ENCODE measurements at places on chromosomes 1 and 21.

DNA sequence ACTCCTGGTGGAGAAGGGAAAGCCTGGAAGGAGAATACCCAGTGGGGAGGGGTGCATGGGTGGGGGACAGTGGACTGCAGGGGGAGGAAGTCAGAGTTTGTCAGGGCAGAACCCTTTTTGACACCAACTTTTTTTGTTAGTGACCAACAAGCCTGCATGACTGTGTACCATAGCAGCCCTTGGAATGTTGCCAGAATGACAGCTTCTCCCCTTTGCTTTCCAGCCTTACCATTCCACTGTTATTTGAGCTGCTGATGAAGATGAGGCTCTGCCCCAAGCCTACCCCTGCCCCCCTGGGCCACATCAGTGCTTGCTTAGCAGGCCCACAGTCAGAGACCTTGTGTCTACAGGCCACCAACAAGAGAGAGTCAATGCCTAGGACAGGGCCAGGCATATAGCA lies 341.2 kb downstream of the HHAT start:
- DNase-seq, result no peak

- DNase-seq, result no peak
Observed at GRCh38 chr1:223810586-223810985, 35.2 kb downstream of the TP53BP2 start.

DNA sequence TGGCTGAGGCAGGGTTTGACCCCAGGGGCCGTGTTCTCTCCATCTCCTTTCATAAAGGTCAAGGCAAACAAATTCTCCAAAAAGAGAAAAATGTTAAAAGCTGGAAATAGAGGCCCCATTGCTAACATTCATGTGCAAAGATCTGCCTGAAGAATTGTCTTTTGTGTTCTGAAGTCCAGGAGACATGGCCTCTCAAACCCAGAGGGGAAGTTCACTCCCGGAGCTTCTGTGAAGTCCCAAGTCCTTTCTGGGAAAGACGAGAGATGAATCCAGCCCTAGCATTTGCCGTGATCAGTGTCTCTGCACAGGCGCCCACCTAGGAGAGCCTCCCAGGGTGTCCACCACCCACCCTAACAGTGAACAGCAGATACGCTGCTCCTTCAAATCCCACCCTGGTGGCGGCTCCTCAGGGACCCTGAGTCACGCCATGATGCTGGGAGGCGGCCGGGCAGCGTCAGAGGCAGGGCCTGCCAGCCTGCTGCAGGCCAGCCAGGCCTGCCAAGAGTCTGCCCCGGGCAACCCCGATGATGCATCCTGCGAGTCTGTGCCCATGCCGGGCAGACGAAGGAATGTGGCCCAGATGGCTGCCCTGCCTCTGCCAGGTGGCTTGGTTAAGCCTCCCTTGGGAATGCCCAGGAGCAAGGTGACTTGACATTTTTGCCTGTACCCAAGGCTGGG lies 5.2 kb upstream of the C2CD2 start:
- peak; percentile 30 for DNase-seq

- no peak for DNase-seq
Observed at GRCh38 chr1:237814319-237814924, 76.3 kb downstream of the ZP4 start.

DNA sequence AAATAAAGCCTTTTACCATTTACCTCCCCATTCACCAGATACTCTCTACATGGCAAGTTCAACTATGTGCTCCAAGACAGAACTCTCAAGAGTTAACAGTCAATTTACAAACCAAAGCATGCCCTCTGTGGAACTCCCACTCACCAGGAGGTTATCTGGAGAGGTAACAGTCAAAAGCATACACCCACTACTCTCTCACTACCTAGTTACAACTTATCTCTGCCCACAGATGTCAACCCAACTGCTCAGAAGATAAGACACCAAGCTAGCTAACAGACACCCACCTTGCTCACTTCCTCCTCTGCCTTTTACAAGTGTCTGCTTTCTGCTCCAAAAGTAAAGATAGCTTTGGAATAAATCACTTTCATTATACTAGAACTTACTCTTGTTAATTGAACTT lies 131.0 kb downstream of the TRIM33 start:
- DNase-seq, result no peak

- DNase-seq, result no peak
Observed at GRCh38 chr21:43303275-43304178, 123.4 kb downstream of the SIK1 start.

GRCh38 chr1:243917863-243918565 lies 68.0 kb upstream of the AKT3 start:
- DNase-seq, result peak; percentile 35

GRCh38 chr1:221487781-221488524 lies 253.9 kb downstream of the DUSP10 start:
- DNase-seq, result no peak

DNA sequence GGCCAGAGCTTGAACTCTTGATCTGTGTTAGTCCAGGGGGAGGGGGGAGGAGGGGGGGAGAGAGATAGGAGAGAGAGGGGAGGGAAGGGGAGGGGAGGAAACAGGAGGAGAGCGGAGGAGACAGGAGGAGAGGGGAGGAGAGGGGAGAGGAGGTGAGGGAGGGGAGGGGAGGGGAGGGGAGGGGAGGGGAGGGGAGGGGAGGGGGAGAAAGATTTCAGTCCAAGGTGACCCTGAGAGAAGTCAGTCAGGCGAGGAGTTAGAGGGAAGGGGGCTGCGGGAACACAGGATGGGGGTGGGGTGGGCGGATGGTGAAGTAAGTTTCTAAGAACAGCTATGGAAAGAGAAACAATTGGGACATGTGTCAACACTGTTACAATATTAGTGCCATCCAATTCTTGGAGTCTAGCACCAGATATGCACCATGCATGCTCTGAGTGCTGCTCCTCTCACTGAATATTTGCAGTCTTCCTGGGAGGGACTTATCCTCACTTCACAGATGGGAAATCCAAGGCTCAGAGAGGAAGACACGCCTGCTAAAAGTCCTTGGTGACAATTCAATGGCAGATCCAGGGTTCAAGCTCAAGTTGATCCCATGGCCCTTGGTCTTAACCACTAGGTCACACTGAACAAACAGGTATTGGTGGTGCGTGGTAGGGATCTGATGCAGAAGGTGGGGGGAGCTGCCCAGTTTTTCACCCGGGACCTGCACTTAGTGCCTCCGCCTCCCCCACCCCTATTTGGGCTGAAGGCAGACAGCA lies 42.5 kb upstream of the ECE1 start:
- no peak for DNase-seq

DNA sequence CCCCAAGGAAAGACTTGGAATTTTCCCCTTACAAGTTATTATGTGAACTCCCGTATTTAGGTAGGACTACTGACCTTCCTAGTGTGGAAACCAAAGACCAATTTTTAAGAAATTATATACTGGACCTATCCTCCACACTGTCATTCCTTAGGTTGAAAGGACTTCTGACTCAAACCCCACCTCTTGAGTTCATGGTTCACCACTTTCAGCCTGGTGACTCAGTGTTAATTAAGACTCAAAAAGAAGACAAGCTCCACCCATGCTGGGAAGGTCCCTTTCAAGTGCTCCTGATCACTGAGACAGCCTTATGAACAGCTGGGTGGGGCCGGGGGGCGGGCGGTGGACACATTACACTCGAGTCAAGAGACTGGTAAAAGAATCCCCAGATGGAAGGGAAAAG lies 113.2 kb downstream of the LRRC53 start:
- DNase-seq, result no peak

DNA sequence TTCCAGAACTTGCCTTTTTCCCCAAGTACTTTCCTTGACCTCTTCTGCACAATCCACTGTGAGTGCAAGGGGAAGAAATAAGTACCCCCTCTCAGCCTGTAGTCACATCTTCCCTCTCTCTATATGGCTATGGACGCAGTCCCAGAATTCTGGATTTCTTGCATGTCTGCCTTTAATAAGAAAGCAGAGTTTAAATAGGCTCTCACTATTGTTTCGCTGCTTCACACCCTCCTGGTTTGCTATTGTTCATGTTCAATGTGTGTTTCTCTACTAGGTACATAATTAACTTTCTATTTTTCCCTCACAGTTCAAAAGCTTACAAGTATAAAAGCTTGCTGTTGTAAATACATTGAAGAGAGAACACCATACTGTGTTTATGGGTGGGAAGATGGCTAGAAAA lies 181.5 kb upstream of the C1orf105 start:
- no peak for DNase-seq

- DNase-seq, result no peak
Observed at GRCh38 chr1:116407033-116407432, 34.0 kb downstream of the ATP1A1 start.

DNA sequence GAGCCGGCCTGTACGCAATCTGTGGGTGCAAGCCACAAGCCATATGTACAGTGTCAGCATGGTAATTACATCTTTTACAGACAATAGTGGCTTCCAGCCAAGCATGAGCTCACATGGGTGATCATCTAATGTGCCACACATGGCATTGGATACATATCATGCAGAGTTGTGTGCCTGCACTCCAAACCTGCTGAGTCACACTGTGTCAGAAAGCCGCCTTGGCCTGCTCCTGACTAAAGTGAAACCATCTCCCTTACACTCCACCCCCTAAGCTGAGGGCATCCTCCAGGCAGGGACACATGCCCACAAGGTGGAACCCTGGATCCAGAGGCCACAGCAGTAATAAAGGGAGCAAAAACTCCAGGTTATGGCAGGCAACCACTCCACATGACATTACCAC lies 72.5 kb downstream of the KCNT2 start:
- DNase-seq, result no peak

GRCh38 chr21:46039891-46040660 lies 57.8 kb upstream of the COL6A2 start:
- DNase-seq, result no peak

DNA sequence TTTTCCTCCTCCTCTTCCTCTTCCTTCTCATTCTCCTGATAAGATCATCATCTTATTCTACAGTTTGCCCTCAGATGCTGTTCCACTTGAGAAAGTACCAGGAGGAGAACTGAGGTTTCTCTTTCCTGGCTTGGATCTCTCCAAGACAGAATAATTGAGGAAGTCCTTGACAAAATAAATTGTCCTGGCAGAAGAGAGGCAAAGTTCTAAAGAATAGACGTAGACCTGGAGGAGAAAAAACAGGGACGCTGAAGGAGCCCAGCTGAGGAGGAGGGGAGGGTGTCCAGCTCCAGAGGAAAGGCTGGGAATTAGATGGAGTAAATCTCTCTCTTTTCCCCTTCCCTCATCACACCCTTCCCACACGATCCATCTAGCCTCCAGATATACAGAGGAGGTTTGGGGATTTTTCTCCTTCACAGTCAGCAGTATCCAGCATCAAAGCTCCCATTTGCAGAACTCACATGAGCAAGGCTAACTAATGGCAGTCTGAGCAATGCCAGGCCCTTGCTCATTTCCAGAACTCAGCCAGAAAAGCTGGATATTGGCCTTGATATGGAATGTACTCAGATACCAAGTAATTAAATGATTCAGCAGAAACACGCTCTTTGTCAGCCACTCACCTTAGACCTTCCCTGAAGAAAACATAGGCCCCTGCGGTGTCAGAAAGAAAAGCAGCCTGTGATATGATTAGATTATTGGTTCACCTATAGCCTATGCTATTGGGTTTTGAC lies 5.1 kb upstream of the GNG12 start:
- DNase-seq, result no peak

DNA sequence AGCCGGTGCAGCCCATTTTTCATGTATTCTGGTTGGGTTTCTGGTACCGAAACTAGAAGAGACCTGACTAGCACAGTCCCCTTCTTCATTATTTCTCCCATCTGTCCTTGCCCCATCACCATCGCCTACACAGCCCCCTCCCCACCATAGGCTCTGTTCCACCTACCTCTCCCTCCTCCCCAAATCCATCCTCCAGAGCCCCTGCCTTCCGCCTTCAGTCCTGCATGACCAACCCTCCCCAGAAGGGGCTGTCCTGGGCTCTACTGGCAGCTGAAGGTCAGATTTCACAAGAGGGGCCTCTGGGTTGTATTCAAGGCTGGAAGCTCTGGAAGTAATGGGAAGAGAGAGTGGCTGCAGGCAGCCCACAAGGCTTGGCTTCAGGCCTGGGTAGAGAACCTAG lies 55.2 kb downstream of the SDC3 start:
- no peak for DNase-seq

- no peak for DNase-seq
Observed at GRCh38 chr1:178566187-178566586, 53.3 kb downstream of the TEX35 start.

DNA sequence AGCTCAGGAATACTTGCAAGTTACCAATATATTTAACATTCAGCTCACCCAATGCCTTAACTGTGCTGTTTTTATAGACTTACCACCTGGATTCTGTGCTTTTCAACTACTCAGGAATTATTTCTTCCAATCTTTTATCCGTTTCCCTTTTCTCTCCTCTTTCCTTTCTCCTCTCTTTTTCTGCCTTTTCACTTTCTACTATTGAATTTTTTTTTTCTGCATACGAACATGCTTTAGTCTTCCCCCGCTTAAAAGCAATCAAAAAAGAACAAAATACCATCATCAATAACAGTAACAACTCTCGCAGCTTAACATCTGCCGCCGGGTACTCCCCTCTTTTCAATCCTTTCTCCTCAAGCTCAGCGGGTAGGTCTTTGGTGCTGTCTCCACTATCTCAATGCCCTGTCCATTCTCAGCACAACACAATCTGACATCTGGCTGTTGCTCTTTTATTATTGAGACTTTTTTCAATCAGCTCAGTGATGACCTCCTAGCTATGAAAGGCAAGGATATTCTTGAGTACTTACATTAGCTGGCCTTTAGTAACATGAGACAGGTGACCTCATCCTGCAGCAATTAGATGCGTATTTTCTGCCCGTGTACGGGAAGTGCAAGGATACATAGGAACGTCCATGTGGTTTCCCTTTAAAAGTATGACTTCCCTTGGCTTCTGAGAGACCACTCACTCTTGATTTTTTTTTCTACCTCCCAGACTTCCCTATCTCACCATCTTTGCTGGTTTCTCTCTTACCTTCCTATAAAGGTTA lies 40.2 kb upstream of the SIPA1L2 start:
- DNase-seq, result no peak

- DNase-seq, result no peak
Observed at GRCh38 chr1:240575981-240576662, 35.8 kb downstream of the GREM2 start.

GRCh38 chr1:32249831-32250525 lies 1.1 kb upstream of the LCK start:
- DNase-seq, result no peak

DNA sequence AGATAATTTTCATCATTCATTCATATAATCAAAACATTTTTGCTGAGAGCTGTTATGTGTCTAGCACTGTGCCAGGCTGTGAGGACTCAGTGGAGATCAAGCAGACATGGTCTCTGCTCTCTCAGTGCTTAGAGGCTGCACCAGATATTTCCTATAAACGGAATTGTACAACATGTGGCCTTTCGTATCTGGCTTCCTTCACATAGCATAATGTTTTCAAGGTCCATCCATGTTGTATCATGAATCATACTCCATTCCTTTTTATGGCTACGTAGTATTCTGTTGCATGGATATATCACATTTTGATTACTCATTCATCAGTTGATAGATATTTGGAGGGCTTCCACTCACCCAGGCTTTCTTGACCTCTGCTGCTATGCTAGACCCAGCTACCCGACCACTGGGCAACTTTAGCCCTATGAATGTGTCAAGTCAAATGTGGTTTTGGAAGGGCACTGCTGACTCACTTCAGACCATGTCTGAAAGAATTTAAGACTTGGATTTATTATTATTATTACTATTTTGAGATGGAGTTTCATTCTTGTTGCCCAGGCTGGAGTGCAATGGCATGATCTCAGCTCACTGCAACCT lies 18.5 kb downstream of the NCF2 start:
- DNase-seq, result no peak

GRCh38 chr1:37035796-37036666 lies 1.7 kb upstream of the GRIK3 start:
- DNase-seq, result no peak

- no peak for DNase-seq
Observed at GRCh38 chr1:29860681-29861080, 624.4 kb downstream of the PTPRU start.

- DNase-seq, result no peak
Observed at GRCh38 chr21:22201126-22201525, 1202.9 kb downstream of the NCAM2 start.

GRCh38 chr21:46037331-46038325 lies 56.1 kb downstream of the COL6A1 start:
- DNase-seq, result no peak
